Stimulated activated CD8-positive, alpha-beta memory T cell treated with anti-CD3 and anti-CD28 coated beads, Interleukin-4, amount 100 ng/mL, for 1 hour (primary cell): ENCODE measurements at places on chromosomes 3 and 15.

GRCh38 chr3:60013241-60013640 lies 963.4 kb upstream of the CFAP20DC start:
- no peak for DNase-seq

DNA sequence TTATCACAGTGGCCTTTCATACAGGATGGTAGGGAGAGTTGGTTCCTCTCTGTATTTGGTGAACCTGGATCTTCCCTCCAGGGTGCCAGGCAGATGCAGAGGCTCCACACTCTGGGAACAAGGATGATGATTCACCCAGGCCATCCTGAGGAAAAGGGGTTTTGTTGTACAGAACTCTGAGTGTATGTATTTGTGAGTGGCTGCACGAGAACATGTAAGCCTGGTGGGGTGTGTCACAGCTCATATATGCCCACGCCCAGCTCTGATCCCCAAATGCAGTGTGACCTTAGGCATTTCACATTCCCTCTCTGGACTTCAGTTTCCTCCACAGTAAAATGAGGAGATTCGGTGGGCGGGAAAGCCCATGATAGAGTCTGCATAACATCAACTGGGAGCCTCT lies 11.6 kb upstream of the CILP start:
- no peak for DNase-seq

GRCh38 chr15:48440084-48440483 lies 108.9 kb downstream of the DUT start:
- no peak for DNase-seq

DNA sequence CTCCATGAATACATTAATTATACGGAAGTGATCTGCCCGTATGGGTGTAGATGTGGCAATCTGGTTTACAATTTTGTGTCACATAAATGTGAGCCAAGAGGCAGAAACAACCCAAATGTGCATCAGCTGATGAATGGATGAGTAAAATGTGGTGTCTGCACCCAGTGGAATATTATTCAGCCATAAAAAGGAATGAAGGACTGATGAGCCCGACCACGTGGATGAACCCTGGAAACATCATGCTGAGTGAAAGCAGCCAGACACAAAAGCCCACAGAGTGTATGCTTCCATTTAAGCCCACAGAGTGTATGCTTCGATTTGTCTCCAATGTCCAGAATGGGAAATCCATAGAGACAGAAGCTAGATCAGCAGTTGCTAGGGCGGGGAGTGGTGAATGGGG lies 27.6 kb upstream of the FBLN2 start:
- no peak for DNase-seq

GRCh38 chr3:164679245-164679644 lies 399.1 kb downstream of the SI start:
- DNase-seq = no peak

GRCh38 chr15:67824197-67824968 lies 926 bp upstream of the SKOR1 start:
- DNase-seq = no peak

DNA sequence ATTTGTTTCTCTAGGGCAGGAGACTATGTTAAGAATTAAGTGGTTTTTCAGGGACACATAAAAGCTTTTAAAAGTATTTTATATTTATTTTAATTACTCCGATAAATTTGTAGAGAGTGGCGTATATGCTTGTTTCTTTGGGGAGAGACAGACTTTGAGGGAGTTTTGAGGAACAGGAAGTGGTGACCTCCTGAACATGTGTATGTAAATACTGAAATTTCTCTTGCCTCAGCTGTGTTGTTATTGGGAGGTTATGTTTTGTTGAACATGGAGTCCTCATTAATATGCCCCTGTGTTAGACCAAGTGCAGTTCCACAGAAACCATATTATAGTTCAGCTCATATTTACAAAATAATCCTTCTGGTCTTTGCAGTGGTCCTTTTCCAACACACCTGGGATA lies 41.8 kb upstream of the UTS2B start:
- DNase-seq = no peak

DNA sequence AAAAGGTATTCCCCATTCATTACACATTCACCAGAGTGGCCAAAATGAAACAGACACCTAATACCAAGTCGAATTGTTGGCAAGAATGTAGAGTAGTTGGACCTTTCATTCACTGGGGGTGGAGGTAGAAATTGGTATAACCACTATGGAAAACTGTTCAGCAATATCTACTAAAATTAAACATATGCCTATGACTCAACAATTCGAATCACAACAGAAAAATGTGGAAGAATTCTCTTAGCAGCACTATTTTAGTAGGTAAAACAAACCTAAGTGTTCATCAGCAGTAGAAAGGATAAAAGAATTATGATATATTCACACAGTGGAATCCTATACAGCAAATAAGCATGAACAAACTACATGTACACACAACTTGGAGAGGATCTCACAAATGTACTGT lies 30.6 kb downstream of the POLG start:
- DNase-seq = no peak

- no peak for DNase-seq
Measured at GRCh38 chr3:135224815-135225362, 429.8 kb downstream of the EPHB1 start.

DNA sequence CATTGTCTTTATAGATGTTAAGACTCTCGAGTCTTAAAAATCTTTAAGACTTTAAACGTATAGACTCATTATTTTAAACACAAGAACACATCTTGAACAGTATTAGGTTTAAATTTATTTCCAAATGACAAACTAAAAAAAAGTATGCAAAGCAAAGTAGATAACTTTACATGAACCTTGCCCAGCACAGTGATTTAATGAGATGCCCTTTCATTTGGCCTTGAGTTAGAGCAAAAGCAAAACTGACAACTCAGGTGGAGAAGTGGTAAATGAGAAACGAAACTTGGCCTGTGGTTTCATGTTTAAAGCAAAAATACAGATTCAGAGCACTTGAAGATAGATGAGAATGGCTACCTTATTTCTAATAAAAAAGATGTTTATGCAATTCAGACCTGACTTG lies 8.6 kb downstream of the GPR15 start:
- no peak for DNase-seq

- DNase-seq = no peak
Measured at GRCh38 chr3:73719413-73719851, 94.7 kb upstream of the PDZRN3 start.

DNA sequence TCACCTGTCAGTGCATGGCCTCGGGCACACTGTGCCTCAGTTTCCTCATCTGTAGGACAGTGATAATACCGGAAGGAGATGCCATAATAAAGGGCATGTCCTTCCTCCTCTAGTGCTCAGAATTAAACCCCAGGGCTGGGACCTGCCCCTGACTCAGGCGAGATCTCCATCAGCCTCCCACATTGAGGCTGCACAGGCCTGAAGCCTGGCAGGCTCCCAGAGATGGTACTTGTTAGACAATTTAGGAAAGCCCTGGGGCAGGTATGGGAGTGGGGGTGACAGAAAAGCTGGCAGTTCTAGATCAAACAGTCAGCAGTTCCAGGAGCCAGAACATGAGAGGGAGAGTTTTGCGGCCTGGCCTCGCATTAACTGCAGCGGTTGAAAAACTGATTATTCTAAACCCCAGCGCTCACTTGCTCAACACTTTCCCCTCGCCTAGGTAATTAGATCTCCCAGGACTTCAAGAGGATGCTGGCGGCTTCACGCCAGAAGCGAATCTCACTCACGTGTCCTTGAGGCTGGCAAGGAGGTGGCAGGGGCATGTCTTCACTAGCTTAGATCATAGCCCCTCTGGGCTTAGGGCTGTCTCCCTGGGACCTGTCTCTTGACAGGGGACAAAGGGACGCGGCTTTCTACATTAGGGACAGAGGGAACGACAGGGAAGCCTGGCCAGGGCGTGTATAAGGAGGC lies 73.1 kb downstream of the ATP2B2 start:
- DNase-seq = no peak

DNA sequence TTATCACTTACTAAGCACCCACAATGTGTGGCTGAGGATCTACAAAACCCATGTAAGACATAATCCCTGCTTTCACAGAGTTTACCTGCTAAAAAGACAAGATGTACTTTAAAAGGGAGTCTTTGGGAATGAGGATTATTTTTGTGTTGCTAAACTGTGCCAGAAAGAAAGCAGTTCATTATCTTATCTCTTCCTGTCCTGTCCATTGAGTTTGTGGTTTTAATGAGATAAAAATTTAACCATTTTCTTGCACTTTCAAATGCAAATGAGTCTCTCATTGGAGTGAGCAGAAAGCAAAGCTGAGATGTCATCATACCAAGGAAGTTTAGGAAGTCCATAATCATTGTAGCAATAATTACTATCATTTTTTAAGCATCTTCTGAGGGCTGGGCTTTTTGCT lies 231.2 kb upstream of the ADAMTS9 start:
- DNase-seq = no peak

DNA sequence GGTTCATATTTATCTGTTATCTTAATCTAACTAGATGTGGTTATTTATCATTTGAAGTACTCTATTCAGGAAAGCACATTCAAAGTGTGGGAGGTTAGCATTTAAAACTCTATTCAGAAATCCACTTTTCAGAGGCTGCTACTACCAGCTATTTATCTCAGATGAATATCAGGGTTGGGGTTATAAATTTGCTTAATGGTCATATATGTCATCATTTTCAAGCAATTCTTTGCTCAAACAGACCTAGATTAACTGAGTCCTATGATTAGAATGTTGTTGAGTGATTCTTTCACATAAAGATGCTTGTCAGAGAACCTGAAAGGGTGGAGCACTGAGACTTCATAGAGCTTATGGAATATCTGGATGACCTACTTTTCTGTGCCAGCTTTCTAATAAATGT lies 436.9 kb upstream of the TGFBR2 start:
- DNase-seq = no peak

DNA sequence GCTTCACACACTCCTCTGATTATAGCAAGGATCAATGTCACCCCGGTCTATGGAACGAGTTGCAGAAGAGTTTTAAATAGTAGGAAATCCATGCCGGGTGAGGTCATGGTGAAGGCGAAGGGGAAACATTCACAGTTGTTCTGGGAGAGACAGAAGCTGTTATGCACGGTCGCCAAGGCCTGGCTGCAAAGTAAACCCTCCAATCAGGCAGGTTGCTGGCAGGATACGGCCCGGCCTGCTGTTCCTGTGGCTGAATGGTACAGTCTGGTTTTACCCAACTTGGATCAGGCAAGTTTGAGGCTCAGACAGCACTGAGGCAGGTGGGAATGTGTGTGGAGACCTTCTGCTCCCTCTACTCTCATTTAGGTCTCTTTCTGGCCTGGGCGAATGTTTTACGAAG lies 45.3 kb upstream of the ATP2B2 start:
- no peak for DNase-seq

- no peak for DNase-seq
Measured at GRCh38 chr3:65080432-65080831, 392.6 kb upstream of the ADAMTS9 start.

DNA sequence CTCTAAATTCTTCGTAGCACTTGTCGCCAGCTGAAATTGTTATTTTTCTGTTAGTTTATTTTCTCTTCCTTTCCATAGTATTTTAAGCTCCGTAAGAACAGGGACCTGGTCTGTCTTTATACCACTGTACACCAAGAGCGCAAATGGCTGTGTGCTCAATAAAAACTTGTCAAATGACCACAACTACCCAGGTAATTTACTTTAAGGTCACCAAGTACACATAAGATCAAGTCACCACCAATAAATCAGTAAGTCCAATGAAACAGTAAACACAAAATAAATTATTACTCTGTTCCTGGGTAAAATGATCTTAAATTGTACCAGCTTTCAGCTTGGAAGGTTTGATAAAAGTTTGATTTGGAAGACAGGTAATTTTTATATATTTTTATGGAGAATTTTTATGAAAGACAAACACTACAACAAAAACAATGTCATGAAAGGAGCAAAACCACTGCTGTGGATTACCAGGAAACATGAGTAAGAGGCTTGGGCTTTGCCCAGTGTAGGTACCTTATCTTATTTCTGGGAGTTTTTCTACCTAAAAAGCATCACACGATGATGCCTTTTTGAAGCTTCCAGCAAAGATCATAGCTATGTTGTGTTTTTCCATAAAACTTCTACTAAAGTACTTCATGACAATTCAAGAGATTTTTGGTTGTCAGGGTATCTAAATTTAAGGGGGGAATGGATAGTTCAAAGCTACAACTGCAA lies 406.8 kb downstream of the SHQ1 start:
- DNase-seq = no peak

DNA sequence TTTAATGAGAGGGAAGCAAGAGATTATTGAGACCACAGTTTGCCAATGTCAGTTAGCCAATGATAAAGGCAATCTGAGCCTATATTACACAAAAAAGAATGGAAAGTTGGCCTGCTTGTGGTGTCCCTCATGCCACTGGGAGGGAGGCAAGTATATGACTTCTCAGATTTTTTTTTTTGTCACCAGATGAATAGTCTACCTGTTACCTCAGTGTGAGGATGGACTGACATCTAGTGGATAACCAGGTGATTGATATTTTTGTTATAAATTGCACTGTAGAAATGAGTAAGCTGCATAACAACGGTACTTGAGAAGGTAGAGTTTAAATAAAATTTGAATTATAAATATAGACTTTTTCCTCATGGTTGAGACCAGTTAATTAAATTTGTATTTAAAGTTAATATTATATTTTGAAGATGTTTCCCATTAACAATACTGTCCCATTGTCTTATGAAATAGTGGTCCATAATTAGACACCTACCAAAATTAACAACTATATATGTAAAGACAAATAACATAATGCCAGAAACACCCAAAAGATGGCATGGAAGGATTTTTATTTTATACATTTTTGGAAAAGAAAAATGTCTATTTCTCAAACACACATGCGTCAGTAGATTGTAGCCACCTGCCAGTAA lies 237.8 kb upstream of the GADL1 start:
- no peak for DNase-seq

- no peak for DNase-seq
Measured at GRCh38 chr3:169453256-169454059, 210.1 kb downstream of the MECOM start.

DNA sequence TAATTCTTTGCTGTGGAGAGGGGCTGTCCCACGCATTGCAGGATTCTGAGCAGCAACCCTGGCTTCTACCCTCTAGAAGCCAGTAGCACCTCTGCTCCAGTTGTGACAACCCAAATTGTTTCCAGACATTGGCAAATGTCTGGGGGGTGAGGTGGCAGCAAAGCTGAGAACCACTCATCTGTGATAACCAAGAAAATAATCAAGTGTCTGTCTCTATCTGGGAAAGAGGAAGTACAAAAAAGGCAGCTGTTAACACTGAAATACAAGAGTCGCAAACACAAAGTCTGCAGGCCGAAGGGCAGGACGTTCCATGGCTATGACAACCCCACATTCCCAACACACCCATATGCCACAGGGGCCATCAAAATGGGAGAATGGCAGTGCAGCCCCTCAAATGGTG lies 42.2 kb upstream of the GNB5 start:
- DNase-seq = no peak

GRCh38 chr3:29454161-29454611 lies 173.3 kb downstream of the RBMS3 start:
- no peak for DNase-seq

- no peak for DNase-seq
Measured at GRCh38 chr3:55162031-55162795, 234.4 kb upstream of the LRTM1 start.

GRCh38 chr3:153896197-153896596 lies 225.0 kb upstream of the ARHGEF26 start:
- DNase-seq = no peak

- DNase-seq = no peak
Measured at GRCh38 chr15:91942720-91943394, 89.3 kb downstream of the SLCO3A1 start.

GRCh38 chr3:184505076-184505878 lies 56.3 kb upstream of the EPHB3 start:
- DNase-seq = no peak

- DNase-seq = no peak
Measured at GRCh38 chr3:197829397-197830045, 38.5 kb downstream of the LRCH3 start.
